Natural killer cell treated with Interleukin-12 subunit alpha and Interleukin-12 subunit beta and Interleukin-15 and Interleukin-18, amount 100 ng/mL, for 72 hours (primary cell): ENCODE measurements at places on chromosomes 13 and 19.
A peak's percentile ranks its signal among the peaks of the same experiment; 100 is the strongest.

GRCh38 chr13:87172166-87172835, 498.9 kb upstream of the SLITRK5 start:
- no peak for DNase-seq

GRCh38 chr13:111895896-111896821, 170.8 kb upstream of the SOX1 start:
- DNase-seq, result no peak

GRCh38 chr13:113731192-113732175, 27.5 kb upstream of the TMEM255B start:
- DNase-seq, result no peak

DNA sequence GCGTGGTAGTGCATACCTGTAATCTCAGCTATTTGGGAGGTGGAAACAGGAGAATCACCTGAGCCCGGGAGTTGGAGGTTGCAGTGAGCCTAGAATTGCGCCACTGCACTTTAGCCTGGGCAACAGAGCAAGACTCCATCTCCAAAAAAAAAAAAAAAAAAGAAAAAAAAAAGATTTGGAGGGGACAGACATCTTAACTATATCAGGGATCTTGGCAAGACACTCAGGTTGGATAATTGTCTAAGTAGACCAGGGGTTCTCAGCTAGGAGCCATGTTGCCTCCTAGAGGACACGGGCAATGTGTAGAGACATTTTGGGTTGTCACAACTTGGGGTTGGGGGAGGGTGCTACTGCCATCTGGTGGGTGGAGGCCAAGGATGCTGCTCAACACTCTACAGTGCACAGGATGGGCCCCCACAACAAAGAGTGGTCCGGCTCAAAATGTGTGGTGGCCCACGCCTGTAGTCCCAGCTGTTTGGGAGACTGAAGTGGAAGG, 1.9 kb upstream of the ZNF580 start:
- DNase-seq, result no peak

GRCh38 chr13:97499181-97499580, 65.2 kb downstream of the RAP2A start:
- no peak for DNase-seq

- no peak for DNase-seq
These were observed 583 bp downstream of the CCDC61 start for GRCh38 chr19:45995715-45996385.

- DNase-seq, result no peak
These were observed 264.0 kb downstream of the TBC1D4 start for GRCh38 chr13:75217949-75218348.

DNA sequence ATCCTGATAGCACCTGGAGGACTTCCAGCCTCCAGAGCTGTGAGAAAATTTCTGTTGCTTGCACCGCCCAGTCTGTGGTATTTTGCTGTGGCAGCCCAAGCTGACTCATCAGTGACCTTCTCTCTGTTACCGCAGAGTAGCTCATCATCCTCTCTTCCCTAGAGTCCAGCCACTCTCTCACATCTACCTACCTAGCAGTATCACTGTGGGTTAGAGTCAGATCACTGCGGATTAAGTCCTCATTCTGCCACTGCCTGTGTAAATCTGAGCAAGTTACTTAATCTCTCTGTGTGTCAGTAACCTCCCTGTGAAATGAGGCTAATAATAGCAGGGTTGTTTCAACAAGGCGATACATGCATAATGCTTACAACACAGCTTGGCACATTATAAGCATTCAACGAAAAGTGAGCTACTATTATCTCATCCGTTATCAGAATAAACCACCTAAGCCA, 40.3 kb upstream of the USPL1 start:
- peak; percentile 74 for DNase-seq

- no peak for DNase-seq
These were observed 14.7 kb downstream of the UBAC2 start for GRCh38 chr13:99215184-99215830.

GRCh38 chr13:99435998-99436397, 65.3 kb upstream of the TM9SF2 start:
- no peak for DNase-seq

DNA sequence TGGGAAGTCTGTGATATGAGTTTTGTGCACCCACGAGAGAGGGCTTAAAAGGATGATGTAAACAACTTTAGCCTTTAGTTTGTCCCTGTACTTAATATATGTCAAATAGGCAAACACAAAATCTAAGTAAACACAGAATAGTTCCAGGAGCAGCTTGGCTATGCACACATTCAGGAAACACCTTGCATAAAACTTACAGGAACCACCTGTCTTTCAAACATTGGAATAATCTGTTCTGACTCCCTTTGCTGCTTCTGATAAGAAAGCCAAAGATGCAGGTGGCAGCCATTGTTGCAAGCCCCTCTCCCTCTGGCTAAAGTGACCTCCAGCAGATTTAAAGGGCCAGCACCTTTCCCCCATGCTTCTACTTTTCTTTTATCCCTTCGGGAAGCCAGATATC, 4.7 kb downstream of the EEF1AKMT1 start:
- no peak for DNase-seq
